ENCODE measurements at places on chromosomes 4 and X.

GRCh38 chr4:169314906-169315305 lies 44.1 kb upstream of the SH3RF1 start:
- DNase-seq, result no peak

DNA sequence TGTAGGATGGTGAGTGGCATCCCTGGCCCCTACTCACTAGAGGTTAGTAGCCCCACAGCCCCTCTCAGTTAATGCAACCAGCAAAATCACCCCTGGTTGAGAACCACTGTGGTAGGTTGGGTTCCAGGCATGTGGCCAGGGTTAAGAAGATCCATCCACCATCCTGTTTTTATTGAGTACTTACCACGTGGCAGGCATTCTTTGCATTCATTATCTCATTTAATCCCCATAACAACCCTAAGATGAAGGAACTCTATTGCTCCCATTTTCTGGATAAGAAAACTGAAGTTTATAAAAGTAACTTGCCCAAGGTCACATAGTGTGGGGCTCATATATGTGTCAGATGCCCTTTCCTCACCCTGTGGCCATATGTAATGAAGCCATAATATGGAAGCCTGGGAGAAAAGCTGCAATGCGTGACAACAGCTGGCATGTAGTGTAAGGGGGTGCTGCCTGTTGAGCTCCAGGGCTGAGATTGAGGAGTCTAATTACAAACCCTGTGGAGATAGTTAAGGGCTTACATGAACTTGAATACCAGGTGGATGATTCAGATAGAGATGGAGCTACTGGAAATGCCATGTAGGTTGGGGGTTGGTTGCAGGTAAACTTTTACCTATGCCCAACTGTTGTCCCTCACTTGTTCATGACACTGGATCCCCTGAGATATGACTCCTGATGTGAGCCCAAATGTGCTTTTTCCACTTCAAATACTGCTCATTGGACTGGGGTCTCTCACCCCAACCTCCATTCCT lies 100.2 kb upstream of the PGRMC2 start:
- DNase-seq, result no peak

GRCh38 chrX:49860867-49861535 lies 18.3 kb upstream of the USP27X start:
- DNase-seq, result no peak

- DNase-seq, result no peak
These were observed 204.2 kb upstream of the IL15 start for GRCh38 chr4:141432000-141432712.

GRCh38 chr4:40281099-40281498 lies 54.0 kb upstream of the CHRNA9 start:
- DNase-seq, result no peak

DNA sequence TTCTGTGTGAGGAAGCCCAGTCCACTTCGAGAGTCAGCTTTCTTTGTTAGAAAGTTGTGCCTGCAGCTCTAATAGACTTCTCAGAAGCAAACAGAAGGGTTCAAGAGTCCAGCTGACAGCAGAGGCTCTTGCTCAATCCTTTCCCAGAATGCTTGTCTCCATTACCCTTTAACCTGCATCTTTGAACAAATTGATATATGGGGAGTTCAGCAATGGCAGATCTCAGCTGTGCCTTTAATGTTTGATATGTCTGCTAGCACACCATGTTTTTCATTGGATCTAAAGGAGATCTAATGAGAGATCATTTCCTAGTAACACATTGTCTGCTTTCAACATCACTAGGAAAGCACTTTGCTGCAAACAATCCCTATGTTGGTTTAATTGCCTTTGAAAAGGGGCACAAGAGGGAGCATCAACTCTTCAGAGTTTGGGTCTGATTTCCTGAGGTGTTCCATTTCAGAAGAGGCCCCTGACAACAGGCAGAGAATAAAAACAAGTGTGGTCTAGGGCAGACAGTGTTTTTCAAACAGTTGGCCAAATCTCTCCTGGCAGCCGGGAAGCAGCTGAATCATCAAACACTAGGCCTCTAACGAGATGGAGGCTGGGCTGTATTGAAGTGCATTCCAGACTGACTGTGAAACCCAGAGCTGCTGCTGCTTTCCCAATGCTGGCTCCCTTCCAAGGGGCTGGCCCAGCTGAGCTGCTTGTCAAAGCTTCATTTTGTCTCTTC lies 55.5 kb downstream of the LUZP4 start:
- DNase-seq, result no peak

DNA sequence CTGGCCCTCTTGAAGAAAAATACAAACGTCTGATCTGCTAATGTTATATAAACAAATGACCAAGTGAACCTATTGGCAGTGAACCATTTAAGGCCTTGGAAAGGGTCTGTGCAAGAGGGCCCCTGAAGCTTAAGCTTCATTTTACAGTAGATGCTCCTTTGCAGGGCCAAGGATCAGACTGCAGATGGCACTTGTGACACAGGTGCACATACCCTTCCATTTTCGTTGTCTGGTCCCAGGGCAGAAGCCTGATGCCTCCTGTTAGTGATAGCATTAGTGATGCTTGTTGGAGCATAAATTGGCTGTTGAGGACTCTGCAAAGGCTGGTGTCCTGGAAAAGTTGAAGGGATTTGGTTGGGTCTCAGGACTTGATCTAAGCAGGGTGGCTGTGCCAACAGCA lies 46.5 kb downstream of the ETNPPL start:
- DNase-seq, result no peak

- DNase-seq, result no peak
These were observed 88.0 kb downstream of the ARSF start for GRCh38 chrX:3129256-3129655.

DNA sequence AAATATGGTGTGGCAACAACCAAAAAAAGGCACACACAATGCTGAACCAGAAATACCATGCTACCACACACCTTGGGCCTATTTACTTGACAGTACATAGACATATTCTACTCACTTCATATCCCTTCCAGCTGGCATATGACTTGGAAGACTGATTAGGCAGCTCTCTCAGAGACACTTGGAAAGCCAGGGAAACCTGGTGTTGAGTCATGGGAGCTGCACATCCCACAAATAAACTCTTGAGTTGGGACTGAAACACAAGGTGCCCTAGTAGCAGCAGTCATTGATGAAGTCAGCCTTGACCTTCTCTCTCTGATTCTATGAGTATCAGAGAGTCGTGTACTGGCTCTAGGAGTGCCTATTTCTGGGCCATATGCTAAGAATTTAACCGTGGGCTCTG lies 776.6 kb upstream of the LCORL start:
- no peak for DNase-seq

- DNase-seq, result no peak
These were observed 212.2 kb downstream of the HS3ST1 start for GRCh38 chr4:11216520-11216919.

DNA sequence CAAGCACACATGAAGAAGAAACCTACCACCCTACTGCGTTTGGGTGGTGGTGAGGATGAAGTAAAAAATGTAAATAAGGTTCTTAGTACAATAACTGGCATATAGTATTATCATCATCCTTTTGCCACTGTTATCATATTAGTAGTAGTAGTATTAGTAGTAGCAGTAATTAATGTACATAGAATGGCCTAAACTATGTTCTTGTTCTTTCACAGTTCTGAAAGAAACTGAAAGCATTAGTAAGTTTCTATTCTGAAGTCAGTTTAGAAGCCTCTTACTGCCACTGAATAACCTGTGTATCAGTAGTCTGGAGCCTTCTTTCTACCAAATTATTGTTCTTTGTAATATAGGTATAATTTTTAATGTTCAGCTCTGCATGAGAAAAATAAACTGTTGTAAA lies 21.0 kb downstream of the COL4A6 start:
- no peak for DNase-seq

DNA sequence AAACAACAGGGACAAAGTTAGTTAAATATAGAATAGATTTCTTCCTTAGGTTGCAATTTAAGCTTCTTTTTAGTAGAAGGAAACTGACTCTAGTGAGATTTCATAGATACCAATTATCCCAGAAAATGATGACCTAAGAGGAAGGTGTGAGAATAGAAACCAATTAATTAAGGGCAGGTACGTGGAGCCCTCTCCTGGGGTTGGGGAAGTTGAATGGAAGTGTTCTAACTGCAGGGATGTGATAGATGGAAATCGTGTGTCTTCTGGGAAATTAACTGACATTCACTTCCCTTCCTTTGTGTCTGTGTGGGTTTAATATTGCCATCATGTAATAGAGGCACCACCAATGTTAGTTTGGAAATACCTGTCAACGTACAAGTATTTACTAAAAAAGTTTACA lies 204.1 kb upstream of the ANK2 start:
- DNase-seq, result no peak

DNA sequence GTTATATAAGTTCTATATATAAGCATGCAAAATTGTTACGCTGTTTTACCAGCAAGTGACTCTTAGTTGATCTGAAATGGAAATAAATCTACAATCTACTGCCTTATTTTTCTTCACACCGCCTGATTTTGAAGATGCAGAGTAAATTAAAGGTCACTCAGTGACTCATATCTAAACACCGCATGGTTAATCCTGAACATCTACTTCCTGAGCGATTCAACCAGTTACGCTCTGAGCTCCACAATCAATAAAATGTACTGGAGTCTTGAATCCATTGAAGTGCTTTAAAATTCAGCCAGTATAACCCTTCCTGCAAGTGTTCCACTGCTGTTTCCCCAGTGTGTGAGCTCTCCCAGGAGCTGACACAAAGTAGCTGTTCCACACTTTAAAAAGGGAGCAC lies 192.8 kb downstream of the SLC7A11 start:
- DNase-seq, result no peak

GRCh38 chr4:83247415-83248357 lies 36.9 kb downstream of the COQ2 start:
- no peak for DNase-seq

- peak; percentile 2 for DNase-seq
These were observed 108.8 kb downstream of the SPRY1 start for GRCh38 chr4:123505095-123506010.

DNA sequence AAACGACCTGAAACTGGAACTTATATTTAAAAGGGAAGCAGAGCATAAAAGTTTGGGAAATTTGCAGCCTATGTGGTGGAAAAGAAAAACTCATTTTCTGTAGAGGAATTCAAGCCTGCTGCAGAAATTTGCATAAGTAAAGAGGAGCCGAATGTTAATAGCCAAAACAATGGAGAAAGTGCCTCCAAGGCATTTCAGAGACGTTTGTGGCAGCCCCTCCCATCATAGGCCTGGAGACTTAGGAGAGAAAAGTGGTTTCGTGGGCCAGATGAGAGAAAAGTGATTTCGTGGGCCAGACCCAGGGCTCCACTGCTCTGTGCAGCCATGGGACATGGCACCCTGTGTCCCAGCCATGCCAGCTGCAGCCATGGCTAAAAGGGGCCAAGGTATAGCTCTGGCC lies 361.9 kb downstream of the PCDH19 start:
- no peak for DNase-seq
